ENCODE measurements at places on chromosomes 3 and 15. TPM values are rescaled to one million over a fixed set of nuclear protein-coding genes. Genes with fewer than 3 reads are reported as not detected.

AHSG gene
- not detected for polyA plus RNA-seq

INSYN1 gene
- 7.0 TPM for polyA plus RNA-seq

DNA sequence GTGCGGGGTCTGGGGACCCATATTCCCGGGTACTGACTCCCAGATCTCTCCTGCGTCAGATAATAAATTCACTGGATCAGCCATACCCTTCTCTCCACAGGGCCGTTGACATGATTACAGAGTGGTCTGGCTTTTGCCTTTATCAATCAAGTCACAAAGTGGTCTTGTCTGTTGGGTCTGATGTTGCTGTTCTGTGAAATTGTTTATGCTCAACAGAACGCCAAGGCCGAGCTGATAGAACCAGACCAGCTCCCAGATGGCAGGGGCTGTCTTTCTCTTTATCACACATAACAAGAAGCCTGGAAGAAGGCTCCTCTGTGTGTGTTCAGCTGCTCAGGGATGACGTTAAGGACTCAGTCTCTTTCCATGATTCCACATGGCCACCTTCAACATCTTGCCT, 751 bp upstream of the DCLK3 start:
- DNase-seq = no peak

GRCh38 chr15:47407692-47408091, 309.6 kb upstream of the SEMA6D start:
- no peak for DNase-seq

GRCh38 chr3:21013566-21013965, 737.4 kb downstream of the ZNF385D start:
- no peak for DNase-seq

DNA sequence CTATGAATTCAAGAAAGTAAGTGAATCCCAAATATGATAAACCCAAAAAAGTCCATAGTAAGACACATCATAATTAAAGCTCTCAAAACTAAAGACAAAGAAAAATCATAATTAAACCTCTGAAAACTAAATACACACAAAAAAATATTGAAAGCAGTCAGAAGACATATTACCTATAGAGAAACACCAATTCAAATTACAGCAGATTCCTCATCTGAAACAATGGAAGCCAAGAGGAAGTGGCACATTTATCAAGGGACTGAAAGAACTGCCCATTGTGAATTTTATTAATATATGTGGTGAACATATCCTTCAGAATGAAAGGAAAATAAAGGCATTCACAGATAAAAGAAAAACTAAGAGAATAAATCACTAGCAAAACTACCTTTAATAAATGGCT, 128.2 kb downstream of the SCAPER start:
- DNase-seq = no peak

- DNase-seq = no peak
These were observed 48.5 kb upstream of the CCDC174 start for GRCh38 chr3:14602804-14603644.

- no peak for DNase-seq
These were observed 38.1 kb upstream of the IQSEC1 start for GRCh38 chr3:13111173-13111872.

DNA sequence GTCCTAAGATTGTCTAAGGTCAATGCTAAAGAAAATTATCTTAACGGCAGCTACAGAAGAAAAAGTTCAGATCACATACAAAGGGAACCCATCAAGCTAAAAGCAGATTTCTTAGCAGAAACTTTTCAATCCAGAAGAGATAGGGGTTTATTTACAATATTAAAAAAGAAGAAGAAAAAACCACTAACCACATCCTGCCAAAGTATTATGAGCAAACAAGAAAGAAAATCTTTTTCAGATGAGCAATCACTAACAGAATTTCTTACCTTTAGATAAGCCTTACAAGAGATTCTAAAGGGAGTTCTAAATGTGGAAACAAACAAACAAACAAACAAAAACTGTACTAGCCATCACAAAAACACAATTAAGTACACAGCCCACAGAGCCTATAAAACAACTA, 1015.8 kb upstream of the EPHA6 start:
- DNase-seq = no peak

Measured in muscle of back (tissue), 13 donors.